Smooth muscle cell of trachea (primary cell): ENCODE measurements at places on chromosomes 7 and 10. TPM values are rescaled to one million over a fixed set of nuclear protein-coding genes. Genes with fewer than 3 reads are reported as not detected.

CTTNBP2 gene
- 16.4 and 22.3 TPM in 2 replicates for total RNA-seq

SLC39A12 gene
- total RNA-seq, result not detected in 2 replicates

ZCWPW1 gene
- 1.2 and 1.3 TPM in 2 replicates for total RNA-seq

PPP1R3C gene
- total RNA-seq, result 65.9 and 200 TPM in 2 replicates

DAGLB gene
- total RNA-seq, result 15.6 and 16.5 TPM in 2 replicates
